ENCODE measurements at places on chromosomes 16 and 17.

- no peak for DNase-seq
Observed at GRCh38 chr16:85309656-85310587, 197.7 kb upstream of the CIBAR2 start.

DNA sequence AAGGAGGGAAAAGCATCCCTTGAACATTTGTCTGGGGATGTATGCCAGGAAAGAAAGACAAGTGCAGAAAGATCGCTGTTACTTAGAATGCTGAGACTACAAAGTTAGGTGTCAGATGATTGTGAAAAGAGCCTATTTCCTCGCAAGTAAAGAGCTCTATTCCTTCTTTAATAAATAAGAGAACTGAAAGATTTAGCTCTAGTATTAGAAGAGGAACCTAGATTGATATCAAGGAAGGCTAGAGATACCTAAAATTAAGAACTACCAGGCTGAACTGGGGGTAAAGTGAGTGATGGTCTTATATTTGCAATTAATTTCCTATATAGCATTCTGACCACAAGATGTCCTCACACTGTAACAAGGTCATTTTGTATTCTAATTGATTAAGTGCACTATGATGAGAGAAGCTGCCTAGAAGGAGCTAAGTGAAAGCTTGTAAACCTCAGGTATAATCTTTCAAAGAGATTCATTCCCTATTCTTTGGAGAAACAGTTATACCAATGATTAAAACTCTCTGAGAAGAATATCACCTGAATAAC lies 62.3 kb downstream of the SSH2 start:
- no peak for DNase-seq

- no peak for DNase-seq
Observed at GRCh38 chr17:17189559-17189958, 16.6 kb downstream of the PLD6 start.

DNA sequence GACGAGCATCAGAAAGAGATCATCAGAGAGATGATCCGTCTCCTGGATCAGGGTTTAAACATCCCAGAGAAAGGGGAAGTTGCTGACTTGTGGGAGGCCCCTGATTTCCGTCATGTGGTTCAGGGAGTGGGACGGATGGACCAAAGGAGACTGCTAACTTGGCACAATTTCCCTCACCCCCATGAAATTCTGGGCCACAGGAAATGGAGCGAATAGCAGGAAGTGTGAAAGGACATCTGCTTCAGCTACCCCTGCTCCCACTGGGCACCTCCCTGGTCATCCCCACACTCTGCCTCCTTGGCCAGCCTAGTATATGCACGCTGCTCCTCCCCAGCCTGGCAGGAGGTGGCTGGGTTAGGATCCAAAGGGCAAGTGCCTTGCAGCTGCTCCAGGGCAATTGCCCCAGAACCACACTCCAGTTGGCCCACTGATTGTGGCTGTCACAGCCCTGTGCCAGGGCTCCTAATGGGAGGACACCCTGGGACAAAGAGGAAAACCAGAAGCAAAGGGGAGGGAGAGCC lies 1.3 kb downstream of the ARRB2 start:
- DNase-seq, result no peak

- DNase-seq, result peak; percentile 73
Observed at GRCh38 chr16:997440-998051, 16.0 kb downstream of the SOX8 start.

DNA sequence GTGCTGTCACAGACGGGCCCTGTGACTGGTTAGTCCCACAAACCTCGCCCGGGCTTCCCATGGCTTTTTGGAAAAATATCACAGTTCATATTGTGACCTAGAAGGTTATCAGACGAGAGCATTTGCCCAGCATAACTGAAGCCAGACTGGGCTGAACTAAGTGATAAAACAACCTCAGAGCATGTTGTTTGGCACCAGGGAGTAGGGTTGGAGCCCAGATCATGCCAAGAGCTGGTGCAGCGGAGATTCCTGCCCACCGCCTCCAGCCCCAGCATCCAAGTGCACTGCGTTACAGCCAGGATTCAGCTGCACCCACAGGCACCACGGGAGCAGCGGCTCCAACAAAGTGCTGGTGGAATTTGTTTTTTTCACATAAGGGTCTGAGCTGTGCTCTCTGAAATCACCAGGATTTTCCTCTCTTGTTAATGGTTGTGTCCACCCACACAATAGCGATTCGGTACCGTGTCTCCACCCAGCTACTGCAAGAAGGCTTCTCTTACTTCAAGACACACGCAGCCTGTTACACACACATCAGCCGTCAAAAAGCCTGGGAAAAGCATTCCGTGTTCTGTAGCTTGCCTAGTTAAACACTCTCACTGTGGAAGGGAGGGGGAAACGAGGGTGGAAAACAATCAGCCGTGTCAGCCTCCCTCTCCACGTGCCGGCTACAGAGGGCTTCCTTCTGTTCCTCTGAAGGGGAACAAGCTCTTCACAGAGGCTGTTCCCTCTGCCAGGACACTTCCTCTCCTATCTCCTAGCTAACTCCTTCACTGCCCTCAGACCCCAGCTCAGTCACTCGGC lies 273.8 kb downstream of the C16orf95 start:
- DNase-seq, result no peak

DNA sequence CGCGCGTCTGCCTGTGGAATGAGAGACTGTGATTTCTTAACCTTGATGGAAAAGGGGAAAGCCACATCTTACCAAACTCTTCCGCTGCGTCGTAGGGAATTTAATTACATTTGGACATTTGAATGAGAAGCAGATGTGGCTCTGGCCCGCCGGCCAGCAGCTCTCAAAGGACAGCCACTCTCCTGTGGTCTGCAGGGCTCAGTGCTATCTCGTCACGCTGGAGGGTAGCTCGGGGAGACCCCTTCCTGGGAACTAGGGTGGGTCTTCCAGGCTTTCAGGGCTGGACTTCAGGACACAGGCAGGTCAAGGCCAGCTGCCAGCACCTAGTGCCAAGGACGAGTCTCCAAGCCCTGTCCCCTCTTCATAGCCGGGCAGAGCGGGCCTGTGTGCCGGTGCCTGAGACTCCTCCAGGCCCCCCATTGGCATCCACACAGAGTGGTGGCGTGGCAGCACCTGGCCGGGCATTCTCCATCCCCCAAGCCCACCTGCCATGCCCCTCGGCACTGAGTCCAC lies 15.9 kb upstream of the TBX2 start:
- DNase-seq, result no peak

- no peak for DNase-seq
Observed at GRCh38 chr17:41530062-41531048, 2.2 kb upstream of the KRT19 start.

GRCh38 chr17:50697062-50697461 lies 10.7 kb downstream of the ANKRD40 start:
- no peak for DNase-seq
